ENCODE measurements at places on chromosomes 16 and 17. TPM values are rescaled to one million over a fixed set of nuclear protein-coding genes. Genes with fewer than 3 reads are reported as not detected.

Gene ZFP3
- 0.77 TPM for total RNA-seq

Gene KRT33B
- not detected for total RNA-seq

Gene MYBBP1A
- 102 TPM for total RNA-seq

Gene KRT20
- 0.45 TPM for total RNA-seq

Gene NDUFAB1
- 190 TPM for total RNA-seq

Gene MFSD6L
- total RNA-seq, result not detected

Gene TCAP
- 0.90 TPM for total RNA-seq

Gene CD300H
- 0.31 TPM for total RNA-seq

Gene ZACN
- 0.17 TPM for total RNA-seq

Gene ALDH3A2
- total RNA-seq, result 175 TPM

Gene TBC1D3H
- total RNA-seq, result not detected

Gene AANAT
- total RNA-seq, result 0.48 TPM

Gene NPW
- 0.64 TPM for total RNA-seq

Gene TMEM100
- total RNA-seq, result not detected
